NCI-H1417 treated with DMSO at 0.1 percent for 48 hours (cell line): ENCODE measurements at places on chromosomes 1 and 21.

DNA sequence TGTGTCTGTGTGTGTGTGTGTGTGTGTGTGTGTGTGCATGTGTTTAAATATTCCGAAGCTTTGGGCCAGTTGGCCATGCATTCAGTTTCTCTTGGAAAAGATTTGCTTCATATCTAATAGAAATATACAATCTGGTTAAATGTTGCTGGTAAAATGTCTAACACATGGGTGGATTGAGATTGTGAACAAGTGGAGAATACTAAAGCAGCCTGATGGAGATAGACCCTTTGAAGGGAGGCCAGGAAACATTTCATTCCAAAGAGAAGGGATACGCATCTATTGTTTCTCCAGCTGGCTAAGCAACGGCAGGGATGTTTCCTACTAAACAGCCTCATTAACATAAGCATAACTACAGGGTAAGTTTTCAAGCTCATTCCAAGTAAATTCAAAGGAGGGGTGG is 257.5 kb upstream of the PTBP2 start:
- no peak for DNase-seq

GRCh38 chr1:182283746-182284544 is 107.6 kb downstream of the GLUL start:
- DNase-seq = no peak

DNA sequence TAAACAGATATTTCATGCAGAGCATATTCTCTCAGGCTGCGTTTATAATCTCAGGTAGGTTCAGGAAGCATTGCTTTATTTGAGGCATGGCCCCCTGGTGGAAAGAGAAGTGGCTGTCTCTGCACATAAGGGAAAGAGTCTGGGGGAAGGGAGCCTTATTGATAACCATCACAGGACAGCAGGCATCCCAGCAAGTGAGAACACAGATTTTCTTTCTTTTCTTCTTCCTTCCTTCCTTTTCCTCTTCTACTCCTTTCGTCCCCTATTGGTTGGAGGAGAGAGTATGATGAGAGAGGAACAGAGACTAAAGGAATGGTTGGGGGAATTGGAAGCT is 21.9 kb downstream of the TSNAX start:
- no peak for DNase-seq

DNA sequence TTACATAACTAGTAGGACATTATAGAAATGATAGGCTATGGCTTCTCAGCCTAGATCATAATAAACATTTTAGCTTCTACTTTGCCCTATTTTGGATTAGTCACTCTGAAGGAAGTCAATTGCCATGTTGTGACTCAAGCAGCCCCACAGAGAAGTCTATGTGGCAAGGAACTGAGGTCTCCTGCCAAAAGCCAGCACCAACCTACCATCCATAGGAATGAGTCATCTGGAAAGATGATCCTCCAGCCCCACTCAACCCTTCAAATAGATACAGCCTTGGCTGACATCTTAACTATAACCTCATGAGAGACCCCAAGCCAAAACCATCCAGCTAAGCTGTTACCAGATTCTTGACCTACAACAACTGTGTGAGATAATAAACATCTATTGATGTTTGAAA is 76.3 kb upstream of the BEND5 start:
- no peak for DNase-seq

DNA sequence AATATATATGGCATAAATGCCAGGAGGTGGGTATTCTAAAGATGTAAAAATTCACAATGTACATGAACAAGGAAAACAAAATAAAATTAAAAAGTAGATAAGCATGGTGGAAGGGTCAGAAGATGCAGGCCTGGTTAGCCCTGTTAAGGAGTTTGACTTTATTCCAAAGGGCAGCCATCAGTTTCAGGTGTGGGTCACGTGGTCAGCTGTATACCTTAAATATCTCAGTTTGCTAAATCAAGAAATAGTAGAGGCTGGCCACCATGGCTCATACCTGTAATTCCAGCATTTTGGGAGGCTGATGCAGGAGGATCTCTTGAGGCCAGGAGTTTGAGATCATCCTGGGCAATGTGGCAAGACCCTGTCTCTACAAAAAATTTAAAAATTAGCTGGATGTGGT is 8.5 kb upstream of the PINK1 start:
- no peak for DNase-seq

DNA sequence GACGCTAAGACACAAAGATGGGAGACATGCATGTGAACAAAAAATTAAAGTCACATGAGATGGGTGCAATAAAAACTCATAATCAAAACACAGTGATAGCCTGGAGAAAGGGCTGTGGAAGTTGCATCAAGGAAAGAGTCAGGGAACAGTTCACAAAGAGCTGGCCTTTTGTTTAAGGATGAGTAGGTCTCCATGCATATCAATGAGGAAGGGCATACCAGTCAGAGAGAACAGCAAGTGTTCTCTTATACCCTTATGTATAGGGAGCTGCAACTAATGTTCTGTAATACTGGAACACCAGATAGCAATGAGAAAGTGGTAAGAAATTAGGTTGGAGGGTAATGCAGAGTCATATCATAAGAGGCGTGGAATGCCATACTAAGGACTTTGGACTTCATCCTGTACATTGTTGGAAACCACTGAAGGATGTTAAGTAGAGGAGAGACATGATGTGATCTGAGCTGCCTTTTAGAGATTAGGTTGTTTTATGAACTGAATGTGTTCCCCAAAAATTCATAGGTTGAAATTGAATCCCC is 46.7 kb upstream of the SAMD13 start:
- DNase-seq = no peak

GRCh38 chr1:11062965-11063401 is 3.2 kb upstream of the SRM start:
- DNase-seq = no peak

- no peak for DNase-seq
Observed at GRCh38 chr1:205186191-205186590, 25.3 kb downstream of the DSTYK start.

DNA sequence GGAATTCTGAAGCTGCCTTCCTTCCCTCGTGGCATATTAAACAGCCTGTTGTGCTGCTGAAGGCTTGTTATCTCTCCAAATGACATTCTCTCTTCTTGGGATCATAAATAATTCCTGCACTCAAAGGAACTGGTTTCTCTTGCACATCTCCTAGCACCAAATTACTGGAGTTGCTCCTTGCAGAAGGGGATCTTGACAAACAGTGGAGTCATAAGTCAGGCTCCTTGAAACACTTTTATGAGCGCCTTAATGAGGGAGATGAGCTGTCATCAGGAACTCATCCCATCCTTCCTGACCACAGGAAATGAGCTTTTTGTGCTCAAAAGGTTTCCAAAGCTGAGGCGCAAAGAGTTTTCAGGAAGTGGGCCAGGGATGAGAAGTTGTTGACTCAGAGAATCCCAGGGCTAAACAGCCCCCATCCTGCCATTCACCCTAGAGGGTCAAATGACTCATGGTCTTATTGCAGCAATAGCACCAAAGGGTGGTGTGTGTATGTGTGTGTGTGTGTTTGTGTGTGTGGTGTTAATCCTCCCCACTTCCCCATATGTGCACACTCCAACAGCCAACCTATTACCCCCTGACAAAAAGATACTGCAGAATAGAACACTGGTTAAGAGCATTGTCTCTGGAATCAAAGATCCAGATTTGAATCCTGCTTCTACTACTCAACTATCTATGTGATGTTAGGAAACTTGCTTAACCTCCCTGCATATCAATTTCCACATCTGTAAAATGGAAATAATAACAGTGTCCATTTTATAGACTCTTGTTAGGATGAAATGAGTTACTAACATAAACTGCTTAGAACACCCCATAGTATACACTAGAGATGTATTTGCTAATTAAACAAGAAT is 2.8 kb upstream of the PHC2 start:
- DNase-seq = no peak

- DNase-seq = no peak
Observed at GRCh38 chr1:43760745-43761317, 53.5 kb downstream of the ST3GAL3 start.

DNA sequence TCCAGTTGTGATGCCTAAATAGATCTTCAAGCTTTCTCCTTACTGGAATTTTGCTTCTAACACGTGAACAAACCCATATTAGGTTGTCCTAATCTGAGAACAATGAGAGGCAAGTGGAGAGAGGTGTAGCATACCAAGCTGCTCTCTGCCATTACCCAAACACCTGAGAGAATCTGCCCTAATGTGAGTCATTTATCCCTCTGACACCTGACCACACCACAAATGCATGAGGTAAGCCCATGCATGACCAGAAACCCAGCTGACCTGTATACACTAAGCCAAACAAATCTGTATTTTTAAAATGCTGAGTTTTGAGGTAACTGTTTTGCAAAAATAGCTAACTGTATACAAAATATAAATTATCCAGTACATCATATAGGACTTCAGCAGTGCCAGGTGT is 1458.1 kb upstream of the B3GALT2 start:
- no peak for DNase-seq

DNA sequence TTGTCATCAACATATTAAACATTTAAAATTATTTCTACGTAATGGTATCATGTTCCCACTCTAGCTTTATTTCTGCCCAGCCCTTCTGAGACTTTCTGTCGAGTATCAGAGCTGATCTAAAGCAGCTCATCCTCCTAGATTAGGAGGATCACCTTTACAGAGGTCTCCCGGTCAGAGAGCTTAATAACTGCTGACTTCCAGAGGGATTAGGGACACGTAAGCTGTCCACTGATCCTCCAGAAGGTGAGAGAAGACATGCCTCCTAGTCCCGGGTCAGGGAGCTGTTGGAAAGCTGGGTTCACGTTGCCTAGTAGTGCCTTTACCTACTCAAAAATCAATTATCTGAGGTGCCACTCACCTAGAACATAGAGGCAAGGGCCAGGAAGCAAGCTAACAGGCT is 31.2 kb upstream of the NADK start:
- DNase-seq = no peak

DNA sequence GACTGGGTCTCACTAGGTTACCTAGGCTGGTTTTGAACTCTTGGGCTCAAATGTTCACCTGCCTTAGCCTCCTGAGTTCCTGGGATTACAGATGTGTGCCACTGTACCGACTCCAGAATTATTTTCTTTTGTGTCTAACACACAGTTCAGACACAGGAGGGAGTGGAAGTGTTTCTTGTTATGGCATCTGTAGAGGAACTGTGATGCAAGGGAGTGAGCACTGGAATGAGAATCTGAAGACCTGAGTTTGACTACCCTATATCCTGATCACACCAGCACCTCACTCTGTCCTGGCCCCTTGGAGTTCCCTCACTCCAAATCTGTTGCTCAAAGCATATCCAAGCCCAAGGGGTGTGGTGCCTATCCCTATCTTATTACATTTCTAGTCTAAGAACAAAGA is 15.2 kb downstream of the OPTC start:
- DNase-seq = no peak

- DNase-seq = no peak
Observed at GRCh38 chr1:240414237-240414636, 197.7 kb downstream of the GREM2 start.

DNA sequence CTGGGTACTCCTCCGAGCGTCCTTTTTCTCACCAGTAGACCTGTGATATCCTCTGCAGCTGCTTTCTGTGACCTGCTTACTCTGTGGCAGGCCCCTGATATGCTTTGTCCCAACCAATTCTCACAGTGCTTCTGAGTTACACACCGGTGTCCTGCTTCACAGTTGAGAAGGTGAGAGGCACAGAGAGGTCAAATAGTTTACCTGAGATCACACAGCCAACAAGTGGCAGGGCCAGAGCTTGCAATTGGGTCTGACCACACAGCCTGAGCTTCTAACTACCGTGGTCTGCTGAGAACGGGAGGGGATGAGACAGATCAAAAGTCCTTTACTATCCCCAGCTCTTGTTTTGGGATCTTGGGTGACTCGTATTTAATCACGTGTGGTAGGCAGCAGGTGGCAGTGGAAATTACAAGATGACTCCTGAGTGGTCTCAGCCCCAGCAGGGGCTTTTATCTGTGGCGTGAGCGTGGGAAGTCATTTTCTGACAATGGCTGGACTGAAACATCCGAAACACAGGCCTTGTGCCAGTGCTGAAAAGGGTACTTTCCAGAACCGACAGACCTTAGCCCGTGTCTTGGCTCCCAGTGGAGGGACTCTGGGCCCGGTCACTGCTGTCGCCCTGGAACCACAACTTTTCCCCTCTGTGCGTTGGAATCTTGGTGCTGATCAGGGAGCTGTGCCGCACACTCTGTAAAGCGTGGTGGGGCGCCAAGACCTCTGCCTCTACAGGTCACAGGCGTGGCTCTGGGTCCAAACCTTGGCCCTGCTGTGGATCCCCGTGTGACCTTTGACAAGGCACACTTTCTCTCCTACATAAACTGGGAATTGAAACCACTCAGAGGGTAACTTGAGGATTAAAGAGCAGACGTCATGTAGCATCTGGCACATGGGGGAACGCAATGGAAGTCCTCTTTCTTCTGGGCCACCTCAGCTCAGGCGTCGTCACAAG is 11.9 kb downstream of the THEMIS2 start:
- DNase-seq = no peak

DNA sequence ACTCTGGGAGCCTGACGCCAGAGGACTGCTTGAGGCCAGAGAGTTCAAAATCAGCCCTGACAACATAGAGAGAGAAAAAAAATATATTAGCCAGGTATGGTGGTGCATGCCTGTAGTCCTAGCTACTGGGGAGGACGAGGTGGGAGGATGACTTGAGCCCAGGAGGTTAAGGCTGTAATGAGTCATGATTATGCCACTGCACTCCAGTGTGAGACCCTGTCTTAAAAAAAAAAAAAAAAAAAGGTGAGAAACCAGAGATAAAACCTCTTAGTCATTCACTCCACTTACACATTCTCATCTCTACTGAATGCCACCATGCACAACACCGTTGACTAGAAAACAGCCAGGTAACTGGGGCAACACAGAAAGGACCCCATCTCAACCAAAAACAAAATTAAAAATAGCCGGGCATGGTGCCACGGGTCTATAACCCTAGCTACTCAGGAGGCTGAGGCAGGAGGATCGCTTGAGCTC is 178.1 kb downstream of the SLC45A1 start:
- no peak for DNase-seq

GRCh38 chr1:21659099-21659923 is 9.8 kb downstream of the RAP1GAP start:
- DNase-seq = peak; percentile 40

GRCh38 chr1:77308889-77309621 is 27.2 kb downstream of the AK5 start:
- DNase-seq = no peak

- no peak for DNase-seq
Observed at GRCh38 chr1:197600751-197601150, 174.5 kb downstream of the DENND1B start.

GRCh38 chr1:76463278-76463677 is 388.7 kb downstream of the ST6GALNAC3 start:
- no peak for DNase-seq

DNA sequence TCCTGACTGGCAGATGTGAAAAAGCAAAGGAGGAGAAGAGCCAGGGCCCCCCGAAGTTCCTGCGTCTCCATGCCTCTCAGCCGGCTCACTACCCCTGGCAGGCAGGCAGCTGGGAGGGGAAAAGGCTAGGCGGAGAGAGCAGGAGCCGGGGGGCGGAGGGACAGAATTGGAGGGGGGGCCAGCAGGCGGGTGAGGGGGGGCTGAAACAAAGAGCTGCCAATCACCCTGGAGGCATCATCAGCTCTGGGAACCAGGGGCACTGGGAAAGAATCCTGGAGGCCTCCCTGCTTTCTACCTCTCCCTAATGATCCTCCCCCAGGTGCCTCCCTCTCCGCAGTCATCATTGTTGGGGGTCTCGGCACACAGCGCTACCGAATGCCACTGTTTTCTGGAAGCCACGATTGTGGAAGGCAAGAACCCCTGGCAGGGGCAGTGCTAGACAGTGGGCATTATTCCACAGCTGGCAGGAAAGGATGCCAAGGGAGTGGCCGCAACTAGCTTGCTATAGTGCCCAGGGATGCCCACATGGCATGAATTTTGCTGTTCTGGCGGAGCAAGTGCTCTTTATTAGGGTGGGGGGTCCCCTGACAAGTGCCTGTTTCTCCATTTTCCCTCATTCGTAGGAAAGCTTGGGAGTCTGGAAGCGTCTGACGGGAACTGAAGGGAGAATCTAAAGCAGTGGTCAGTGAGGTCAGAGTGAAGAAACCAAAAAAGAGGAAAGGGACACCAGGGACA is at the start of gene THBS3:
TSS of gene THBS3 (minus strand) at position 92 of the 735 bp plus-strand sequence. CDS start at position 71, 21 bp downstream.
- peak; percentile 33 for DNase-seq
